ENCODE measurements at places on chromosomes 2 and 18.
A peak's percentile ranks its signal among the peaks of the same experiment; 100 is the strongest.

- peak; percentile 46 for DNase-seq
Observed at GRCh38 chr2:23487735-23488492, 102.9 kb downstream of the KLHL29 start.

DNA sequence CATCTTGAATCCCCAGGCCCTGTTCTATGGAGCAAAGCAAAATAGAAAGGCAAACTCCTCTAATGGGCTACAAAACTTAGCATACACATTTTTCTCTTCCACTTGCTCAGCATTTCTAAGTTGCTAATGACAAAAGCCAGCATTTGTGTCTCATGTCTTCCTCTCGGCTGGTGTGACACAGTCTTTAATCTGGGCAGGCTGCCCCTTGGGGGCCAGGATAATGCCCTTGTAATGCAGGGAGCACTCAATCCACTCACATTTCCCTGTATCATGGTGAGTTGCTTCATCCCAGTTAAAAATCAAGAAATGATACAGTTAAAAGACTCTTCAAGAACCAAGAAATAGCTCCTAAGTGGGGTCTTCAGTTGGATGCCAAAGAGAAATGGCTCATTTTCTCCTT, 109.1 kb upstream of the FBXO11 start:
- DNase-seq = no peak

- peak; percentile 51 for DNase-seq
Observed at GRCh38 chr2:240561325-240561971, 1.3 kb downstream of the DUSP28 start.

GRCh38 chr2:64785245-64785644, 131.5 kb upstream of the SERTAD2 start:
- no peak for DNase-seq

GRCh38 chr2:17594533-17595401, 54.3 kb downstream of the VSNL1 start:
- no peak for DNase-seq

- no peak for DNase-seq
Observed at GRCh38 chr2:85541753-85542457, 2.9 kb downstream of the MAT2A start.
